Activated CD8-positive, alpha-beta memory T cell treated with anti-CD3 and anti-CD28 coated beads, Interleukin-2, amount 10 ng/mL, durations not matched to agents 7 days and 5 days (primary cell): ENCODE measurements at places on chromosomes 2 and 18. TPM values are rescaled to one million over a fixed set of nuclear protein-coding genes. Genes with fewer than 3 reads are reported as not detected.

GRCh38 chr2:149038442-149039212 lies at the start of gene LYPD6B:
TSS of gene LYPD6B (plus strand) at chr2:149038699. CDS start at chr2:149130949, 92,250 bp downstream.
- no peak for DNase-seq
- no peak within 1 kb of the TSS for H3K27ac ChIP-seq
- H3K36me3 ChIP-seq = no peaks in the 10 kb centered on the region
- no peaks in the 10 kb centered on the region for H3K4me1 ChIP-seq
- no peak within 1 kb of the TSS for H3K4me3 ChIP-seq
- H3K27me3 ChIP-seq = peaks cover 68% of the 10 kb centered on the region

DNA sequence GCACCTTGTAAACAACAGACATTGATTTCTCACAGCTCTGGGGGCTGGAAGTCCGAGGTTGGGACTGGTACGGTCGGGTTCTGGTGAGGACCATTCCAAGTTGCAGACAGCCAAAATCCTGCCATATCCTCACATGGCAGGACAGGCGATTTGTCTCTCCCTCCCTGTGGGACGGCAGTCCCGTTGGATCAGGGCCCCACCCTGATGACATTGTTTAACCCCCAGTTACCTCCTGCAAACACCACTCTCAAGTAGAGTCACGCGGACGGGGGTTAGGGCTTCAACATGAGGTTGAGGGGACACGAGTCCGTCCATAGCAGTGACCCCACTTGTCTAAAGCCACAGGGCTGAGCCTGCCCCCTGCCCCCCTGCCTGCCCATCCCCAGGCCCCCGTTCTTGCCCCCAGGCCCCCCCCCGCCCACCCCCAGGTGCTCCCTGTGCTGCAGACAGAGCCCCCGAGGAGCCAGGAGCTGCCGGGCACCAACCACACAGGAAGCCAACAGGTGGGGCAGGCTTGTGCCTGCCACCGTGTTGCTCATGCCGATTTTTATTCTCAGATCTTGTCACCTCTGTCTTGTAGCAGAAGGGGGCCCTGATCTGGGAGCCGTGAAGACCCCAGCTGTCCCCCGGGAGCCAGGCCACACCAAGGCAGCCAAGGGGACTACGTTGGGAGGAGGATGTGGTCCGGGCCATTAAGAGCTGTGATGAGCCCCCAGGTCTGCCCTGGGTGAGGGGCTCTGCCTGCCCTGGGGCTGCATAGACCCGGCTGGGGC lies 82.2 kb downstream of the NFATC1 start:
- H3K27ac ChIP-seq = no peak overlapping the region
- no peak for DNase-seq
- no peaks in the 10 kb centered on the region for H3K4me1 ChIP-seq
- no peak overlapping the region for H3K4me3 ChIP-seq

DNA sequence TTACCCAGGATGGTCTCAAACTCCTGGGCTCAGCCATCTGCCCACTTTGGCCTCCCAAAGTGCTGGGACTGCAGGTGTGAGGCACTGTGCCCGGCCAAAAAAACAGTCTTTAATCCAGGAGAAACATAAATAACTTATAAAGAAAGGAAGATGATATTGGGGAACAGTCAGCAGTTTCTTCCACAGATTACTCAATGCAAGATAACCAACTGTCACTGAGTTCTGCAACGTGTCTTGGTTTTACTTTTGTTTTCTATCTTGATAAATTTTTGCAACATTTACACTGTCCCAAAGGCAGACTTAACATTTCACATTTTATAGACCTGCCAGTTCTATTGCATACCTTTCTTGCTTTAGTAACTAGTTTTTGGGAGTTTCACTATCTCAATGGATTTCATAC lies 71.1 kb downstream of the ANKRD44 start:
- peak overlapping the region; percentile 77 for H3K4me3 ChIP-seq
- H3K36me3 ChIP-seq = peaks cover 27% of the 10 kb centered on the region
- H3K4me1 ChIP-seq = peaks cover 86% of the 10 kb centered on the region
- DNase-seq = no peak
- H3K27me3 ChIP-seq = no peaks in the 10 kb centered on the region
- peak overlapping the region; percentile 93 for H3K27ac ChIP-seq

The ATOH8 gene
- total RNA-seq = 0.40 TPM

The AMER3 gene
- not detected for total RNA-seq

The MPP4 gene
- not detected for total RNA-seq

The MALL gene
- not detected for total RNA-seq

DNA sequence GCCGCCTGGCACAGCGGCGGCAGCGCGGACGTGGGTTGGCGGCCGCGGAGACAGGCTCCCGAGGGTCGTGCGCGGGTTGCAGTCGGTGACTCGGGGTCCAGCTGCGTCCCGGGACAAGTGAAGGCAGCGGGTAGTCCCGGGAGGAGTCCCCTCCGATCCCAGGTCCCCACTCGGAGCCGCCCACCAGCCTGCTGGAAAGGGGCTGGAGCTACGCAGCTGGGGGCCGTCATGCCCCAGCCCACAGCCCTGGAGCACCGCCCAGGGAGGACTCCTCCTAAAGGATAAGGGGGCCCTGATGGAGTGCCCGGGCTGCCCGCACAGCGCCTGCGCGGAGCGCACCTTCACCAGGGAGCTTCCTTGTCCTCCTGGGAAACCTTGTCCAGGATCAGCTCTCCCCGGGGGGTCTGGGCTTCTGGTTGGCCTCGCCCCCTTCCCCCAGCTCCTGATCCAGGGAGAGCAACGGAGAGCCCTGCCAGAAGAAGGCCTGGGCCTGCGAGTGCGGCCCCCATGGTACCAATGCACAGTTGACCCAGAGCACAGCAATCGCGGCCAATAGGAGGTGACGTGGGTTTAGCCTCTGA lies 25.9 kb upstream of the ALPP start:
- H3K36me3 ChIP-seq = no peaks in the 10 kb centered on the region
- no peak overlapping the region for H3K4me3 ChIP-seq
- H3K4me1 ChIP-seq = peaks cover 3% of the 10 kb centered on the region
- peaks cover 44% of the 10 kb centered on the region for H3K27me3 ChIP-seq
- no peak overlapping the region for H3K27ac ChIP-seq

- H3K4me1 ChIP-seq = no peaks in the 10 kb centered on the region
- no peaks in the 10 kb centered on the region for H3K36me3 ChIP-seq
- H3K4me3 ChIP-seq = no peak overlapping the region
- no peak overlapping the region for H3K27ac ChIP-seq
These were observed 108.2 kb upstream of the CAPN13 start for GRCh38 chr2:30915486-30915885.

GRCh38 chr2:9657731-9658130 lies 26.9 kb upstream of the YWHAQ start:
- peaks cover 7% of the 10 kb centered on the region for H3K36me3 ChIP-seq
- peaks cover 7% of the 10 kb centered on the region for H3K27me3 ChIP-seq
- H3K4me3 ChIP-seq = no peak overlapping the region
- DNase-seq = no peak
- peak overlapping the region; percentile 66 for H3K27ac ChIP-seq

GRCh38 chr2:218871345-218872302 lies 9.0 kb upstream of the WNT10A start:
- H3K27ac ChIP-seq = no peak overlapping the region
- peak overlapping the region; percentile 16 for H3K4me3 ChIP-seq
- H3K4me1 ChIP-seq = peaks cover 6% of the 10 kb centered on the region
- peaks cover 93% of the 10 kb centered on the region for H3K27me3 ChIP-seq
- DNase-seq = no peak

The SIX3 gene
- 0.21 TPM for total RNA-seq

- no peaks in the 10 kb centered on the region for H3K36me3 ChIP-seq
- no peaks in the 10 kb centered on the region for H3K4me1 ChIP-seq
- H3K27me3 ChIP-seq = no peaks in the 10 kb centered on the region
- no peak overlapping the region for H3K4me3 ChIP-seq
These were observed 204.2 kb downstream of the CYP26B1 start for GRCh38 chr2:71943238-71944182.

DNA sequence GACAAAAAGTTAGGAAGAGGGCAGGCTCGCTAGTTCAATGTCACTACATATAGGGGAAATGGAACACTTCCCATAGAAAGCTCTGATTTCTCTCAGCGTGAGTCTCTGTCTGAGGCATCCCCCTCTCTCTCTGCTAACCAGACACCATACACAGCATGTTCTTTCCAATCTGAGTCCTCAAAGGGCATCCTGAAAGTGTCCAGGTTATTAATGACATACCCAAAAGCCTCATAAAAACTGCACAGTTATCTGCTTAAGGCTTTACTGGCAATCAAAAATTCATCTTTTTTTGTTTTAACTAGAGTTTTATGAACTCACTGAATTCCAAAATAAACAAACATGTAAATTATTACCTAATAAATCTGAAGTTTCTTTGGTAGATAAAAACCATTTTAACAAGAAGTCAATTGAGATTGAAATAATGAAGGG lies 137.4 kb downstream of the AFF3 start:
- DNase-seq = no peak
- H3K27ac ChIP-seq = no peak overlapping the region
- H3K4me1 ChIP-seq = peaks cover 16% of the 10 kb centered on the region

GRCh38 chr18:76476665-76477561 lies 18.1 kb downstream of the ZNF516 start:
- H3K27me3 ChIP-seq = peaks cover 39% of the 10 kb centered on the region
- no peak overlapping the region for H3K4me3 ChIP-seq
- H3K4me1 ChIP-seq = no peaks in the 10 kb centered on the region
- H3K36me3 ChIP-seq = no peaks in the 10 kb centered on the region
- no peak overlapping the region for H3K27ac ChIP-seq
- DNase-seq = no peak

The CCDC88A gene
- 15.9 TPM for total RNA-seq

The LOXL3 gene
- 1.8 TPM for total RNA-seq

- H3K27me3 ChIP-seq = no peaks in the 10 kb centered on the region
- peak overlapping the region; percentile 89 for H3K27ac ChIP-seq
- DNase-seq = no peak
- H3K4me3 ChIP-seq = peak overlapping the region; percentile 16
These were observed 13.3 kb downstream of the ATF2 start for GRCh38 chr2:175154661-175155082.

- H3K36me3 ChIP-seq = peaks cover 32% of the 10 kb centered on the region
- H3K4me1 ChIP-seq = peaks cover 10% of the 10 kb centered on the region
- H3K4me3 ChIP-seq = no peak overlapping the region
- no peak for DNase-seq
- H3K27ac ChIP-seq = no peak overlapping the region
These were observed 118.2 kb upstream of the IL1R2 start for GRCh38 chr2:101873543-101873942.

- H3K4me3 ChIP-seq = no peak overlapping the region
- H3K27me3 ChIP-seq = peaks cover 17% of the 10 kb centered on the region
- no peak overlapping the region for H3K27ac ChIP-seq
- DNase-seq = no peak
- H3K36me3 ChIP-seq = no peaks in the 10 kb centered on the region
- H3K4me1 ChIP-seq = no peaks in the 10 kb centered on the region
These were observed 35.8 kb downstream of the MC2R start for GRCh38 chr18:13879492-13879891.

The NOSTRIN gene
- total RNA-seq = not detected

GRCh38 chr18:32252141-32252860 lies 62.5 kb downstream of the MEP1B start:
- H3K4me3 ChIP-seq = no peak overlapping the region
- no peaks in the 10 kb centered on the region for H3K4me1 ChIP-seq
- peaks cover 33% of the 10 kb centered on the region for H3K27me3 ChIP-seq
- no peaks in the 10 kb centered on the region for H3K36me3 ChIP-seq
- no peak overlapping the region for H3K27ac ChIP-seq
- no peak for DNase-seq

GRCh38 chr2:207223051-207223450 lies 57.3 kb upstream of the KLF7 start:
- no peak for DNase-seq
- no peaks in the 10 kb centered on the region for H3K36me3 ChIP-seq
- H3K4me1 ChIP-seq = peaks cover 28% of the 10 kb centered on the region
- H3K27ac ChIP-seq = no peak overlapping the region
- H3K4me3 ChIP-seq = no peak overlapping the region

The ABCA12 gene
- not detected for total RNA-seq

- DNase-seq = no peak
- H3K27me3 ChIP-seq = no peaks in the 10 kb centered on the region
- H3K4me1 ChIP-seq = no peaks in the 10 kb centered on the region
- H3K27ac ChIP-seq = no peak overlapping the region
- no peak overlapping the region for H3K4me3 ChIP-seq
- H3K36me3 ChIP-seq = no peaks in the 10 kb centered on the region
These were observed 298.1 kb downstream of the CBLN2 start for GRCh38 chr18:72246076-72246475.

DNA sequence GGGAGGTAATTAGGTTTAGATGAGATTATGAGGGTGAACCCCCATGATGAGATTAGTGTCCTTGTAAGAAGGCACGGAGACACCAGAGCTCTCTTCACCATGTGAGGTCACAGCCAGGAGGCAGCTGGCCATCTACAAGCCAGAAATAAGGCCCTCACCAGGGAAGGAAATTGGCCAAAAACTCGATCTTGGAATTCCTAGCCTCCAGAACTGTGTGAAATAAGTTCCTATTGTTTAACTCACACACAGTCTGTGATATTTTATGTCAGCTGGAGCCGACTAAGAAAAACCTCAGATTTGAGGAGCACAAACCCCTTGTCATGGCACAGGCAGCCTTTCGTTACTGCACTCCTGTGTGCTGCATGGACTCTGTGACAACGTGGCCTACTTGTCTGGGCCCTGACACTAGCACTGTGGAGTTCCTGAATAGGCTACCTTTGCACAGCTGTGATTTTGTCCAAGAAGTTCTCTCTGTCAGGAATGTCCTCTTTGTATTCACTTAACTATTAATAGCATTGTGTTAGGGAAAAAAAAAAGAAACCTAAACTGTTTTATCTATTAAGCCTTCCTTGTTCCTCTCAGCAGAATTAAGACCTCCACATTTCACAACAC lies 319.8 kb downstream of the TDRD15 start:
- H3K27me3 ChIP-seq = no peaks in the 10 kb centered on the region
- H3K4me3 ChIP-seq = no peak overlapping the region
- no peak overlapping the region for H3K27ac ChIP-seq
- H3K4me1 ChIP-seq = no peaks in the 10 kb centered on the region

- H3K27me3 ChIP-seq = no peaks in the 10 kb centered on the region
- no peak overlapping the region for H3K27ac ChIP-seq
- peaks cover 47% of the 10 kb centered on the region for H3K36me3 ChIP-seq
- no peak for DNase-seq
- H3K4me3 ChIP-seq = no peak overlapping the region
- peaks cover 27% of the 10 kb centered on the region for H3K4me1 ChIP-seq
These were observed 16.4 kb downstream of the THADA start for GRCh38 chr2:43579275-43579981.

DNA sequence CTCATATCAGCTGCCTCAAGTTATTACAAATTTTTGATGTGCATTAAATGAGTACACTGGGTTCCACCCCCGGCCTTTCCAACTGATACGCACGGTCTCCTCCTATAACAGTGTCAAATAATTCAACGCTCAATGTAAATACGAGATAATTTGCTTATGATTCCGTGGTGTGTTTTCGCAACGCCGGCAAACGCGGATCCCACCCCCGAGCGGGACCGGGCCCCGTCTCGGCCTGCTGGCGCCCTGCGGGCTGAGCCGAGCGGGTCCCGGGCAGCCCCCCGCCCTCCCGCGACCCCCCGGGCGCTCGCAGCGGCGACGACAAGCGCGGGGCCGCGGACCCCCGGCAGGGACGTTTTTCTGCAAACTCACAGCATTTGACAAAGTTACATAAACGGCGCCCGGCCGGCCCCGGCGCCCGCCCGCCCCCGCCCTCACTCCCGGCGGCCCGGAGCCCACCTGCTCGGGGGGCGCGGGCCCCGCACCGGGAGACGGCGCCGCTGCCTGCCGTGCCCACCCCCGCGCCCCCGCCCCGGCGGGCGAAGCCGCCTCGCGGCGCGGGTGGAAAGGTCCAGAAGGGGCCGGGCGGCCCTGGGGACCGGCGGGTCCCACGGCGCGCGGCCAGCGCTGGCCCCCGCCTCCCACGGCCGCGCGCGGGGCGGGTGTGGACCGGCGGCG lies 762 bp downstream of the HDAC4 start:
- H3K4me3 ChIP-seq = peak overlapping the region; percentile 86
- peaks cover 11% of the 10 kb centered on the region for H3K36me3 ChIP-seq
- peak overlapping the region; percentile 88 for H3K27ac ChIP-seq
- peak; percentile 53 for DNase-seq

GRCh38 chr2:85066006-85066740 lies 67.0 kb upstream of the TCF7L1 start:
- H3K4me3 ChIP-seq = no peak overlapping the region
- DNase-seq = no peak
- H3K27ac ChIP-seq = no peak overlapping the region
- peaks cover 25% of the 10 kb centered on the region for H3K27me3 ChIP-seq

The CFAP53 gene
- total RNA-seq = 0.50 TPM
